Inflammatory macrophage treated with lipopolysaccharide for 4 hours (primary cell): ENCODE measurements at places on chromosomes 11 and 22.

GRCh38 chr11:130894322-130895025 is 21.8 kb downstream of the SNX19 start:
- peak; percentile 41 for DNase-seq

DNA sequence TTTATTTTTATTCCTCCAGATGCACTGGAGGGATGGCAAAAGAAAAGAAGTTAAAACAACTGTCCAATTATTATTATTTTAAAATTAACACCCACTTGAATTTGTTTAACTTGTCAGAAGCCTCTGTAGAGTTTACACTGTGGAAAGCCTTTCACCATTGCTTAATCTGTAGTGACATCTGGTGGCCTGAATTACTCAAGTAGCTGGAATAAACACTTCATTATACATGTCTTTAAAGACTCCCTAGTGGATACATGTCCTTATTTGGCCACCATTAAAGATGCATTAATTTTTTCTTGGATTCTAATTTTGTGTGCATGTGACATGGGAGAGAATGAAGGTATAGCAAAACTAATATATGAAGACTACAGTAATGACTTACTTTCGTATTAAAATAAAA is 1496.5 kb downstream of the FAM181B start:
- DNase-seq = peak; percentile 33

DNA sequence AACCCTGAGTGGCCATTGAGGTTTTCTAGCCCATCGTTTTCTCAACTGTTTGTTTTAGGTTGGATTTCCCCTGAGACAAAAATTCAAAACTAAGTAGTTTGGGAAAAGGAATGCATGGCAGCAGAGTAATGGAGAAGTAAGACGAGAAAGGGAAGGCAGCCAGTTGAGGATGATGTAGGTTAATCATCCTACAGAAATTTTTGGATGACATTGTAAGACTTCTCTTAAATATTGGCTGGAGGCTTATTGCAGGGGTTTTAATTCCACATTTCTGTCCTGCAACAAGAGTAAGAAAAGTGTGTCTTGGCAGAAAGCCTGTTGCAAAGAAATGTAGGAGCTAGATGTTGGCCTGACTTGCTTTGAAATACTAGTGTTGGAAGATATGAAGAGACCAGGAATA is 308.8 kb downstream of the LUZP2 start:
- DNase-seq = no peak

DNA sequence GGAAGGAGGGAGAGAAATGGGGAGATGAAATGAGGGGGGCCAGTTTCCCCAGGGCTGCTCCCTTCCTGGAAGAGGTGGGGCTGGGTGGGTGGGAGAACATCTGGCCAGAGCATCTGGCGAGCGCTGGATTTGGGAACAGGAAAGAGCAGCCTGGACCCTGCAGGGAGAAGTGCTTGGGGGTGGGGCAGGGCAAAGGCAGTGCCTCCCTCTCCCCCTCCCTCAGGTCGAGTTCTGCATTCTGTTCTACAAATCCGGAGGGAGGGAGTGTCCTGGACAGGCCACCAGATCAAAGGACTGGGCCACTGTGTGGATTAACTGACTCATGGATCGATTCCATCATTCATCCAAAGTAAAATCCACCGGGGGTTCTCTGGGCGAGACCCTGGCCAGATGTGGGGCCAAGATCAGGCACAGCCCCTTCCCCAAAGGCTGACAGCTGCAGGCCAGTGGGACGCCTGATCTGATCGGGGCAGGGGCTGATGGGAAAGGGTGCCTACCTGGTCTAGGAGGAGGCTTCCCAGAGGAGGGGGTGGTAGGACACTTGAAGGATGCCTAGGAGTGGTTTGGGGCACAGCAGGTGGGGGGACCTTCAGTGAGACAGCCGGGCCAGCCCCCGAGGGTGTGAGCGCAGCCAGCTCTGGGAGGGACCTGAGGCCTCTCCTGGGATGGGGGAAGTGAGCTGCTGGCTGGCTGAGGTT is 57.5 kb downstream of the CACNA1I start:
- no peak for DNase-seq

GRCh38 chr11:78127403-78127802 is 12.0 kb downstream of the ALG8 start:
- no peak for DNase-seq
